ENCODE measurements at places on chromosomes 1 and 21. TPM values are rescaled to one million over a fixed set of nuclear protein-coding genes. Genes with fewer than 3 reads are reported as not detected.

GRCh38 chr1:46166521-46167462 lies 8.1 kb upstream of the TSPAN1 start:
- H3K4me1 ChIP-seq, result peaks cover 10% of the 10 kb centered on the region
- H3K27ac ChIP-seq, result no peak overlapping the region
- no peak for DNase-seq
- peak overlapping the region; percentile 59 for H3K4me3 ChIP-seq
- no peaks in the 10 kb centered on the region for H3K36me3 ChIP-seq
- H3K27me3 ChIP-seq, result peaks cover 39% of the 10 kb centered on the region

DNA sequence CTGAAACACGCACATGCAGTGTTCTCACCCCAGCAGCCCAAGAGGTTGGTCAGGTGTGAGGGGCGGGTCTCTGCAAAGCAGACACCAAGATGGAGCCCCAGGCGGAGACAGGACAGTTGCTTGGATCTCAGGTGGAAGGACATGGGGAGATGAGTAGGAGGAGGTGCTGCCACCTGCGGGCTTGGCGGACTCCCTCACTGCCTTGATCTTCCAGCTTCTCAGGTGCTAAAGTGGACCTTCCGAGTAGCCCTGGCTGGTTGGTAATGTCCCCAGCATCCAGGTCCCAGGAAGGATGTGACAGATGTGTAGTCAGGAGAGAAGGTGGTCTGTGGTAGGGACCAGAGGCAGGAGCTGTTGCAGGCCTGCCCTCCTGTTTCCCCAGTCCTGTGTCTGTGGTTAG lies 114.1 kb downstream of the AJAP1 start:
- no peak overlapping the region for H3K4me3 ChIP-seq
- no peak for DNase-seq
- peaks cover 4% of the 10 kb centered on the region for H3K27me3 ChIP-seq
- H3K27ac ChIP-seq, result no peak overlapping the region

DNA sequence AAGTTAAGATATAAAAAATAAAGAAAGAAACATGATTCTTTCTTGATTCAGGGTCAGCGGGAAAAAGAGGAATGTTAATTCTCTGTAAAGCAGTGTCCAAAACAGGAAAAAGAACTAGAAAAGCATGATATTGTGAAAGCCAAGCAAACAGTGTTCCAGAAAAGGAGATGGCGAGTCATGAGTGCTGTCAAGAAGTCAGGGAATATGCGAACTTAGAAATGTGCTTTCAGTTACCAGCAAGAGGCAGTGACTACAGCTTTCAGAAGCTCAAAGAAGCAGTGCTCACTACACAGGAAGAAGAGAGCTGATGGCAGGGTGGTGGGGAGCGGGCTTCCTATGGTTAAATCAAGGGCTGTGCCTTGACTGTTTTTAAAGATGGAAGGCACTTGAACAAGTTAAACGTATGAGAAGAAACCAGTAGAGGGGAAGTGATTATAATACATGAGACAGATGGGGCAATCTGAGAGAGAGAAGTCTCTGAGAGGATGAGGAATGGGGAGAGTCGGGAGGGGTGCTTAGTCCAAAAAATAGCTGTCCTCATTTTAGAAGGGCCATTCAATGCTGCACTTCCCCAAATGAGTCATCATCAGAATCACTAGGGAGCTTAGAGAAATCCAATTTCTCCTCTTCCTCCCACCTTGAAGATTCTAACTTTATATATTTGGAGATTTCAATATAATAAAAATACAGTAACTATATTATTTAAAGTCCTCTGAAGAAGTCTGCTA lies 90.4 kb downstream of the KCNK1 start:
- H3K36me3 ChIP-seq, result no peaks in the 10 kb centered on the region
- DNase-seq, result no peak
- H3K4me1 ChIP-seq, result peaks cover 45% of the 10 kb centered on the region
- peak overlapping the region; percentile 47 for H3K27ac ChIP-seq
- H3K4me3 ChIP-seq, result no peak overlapping the region

DNA sequence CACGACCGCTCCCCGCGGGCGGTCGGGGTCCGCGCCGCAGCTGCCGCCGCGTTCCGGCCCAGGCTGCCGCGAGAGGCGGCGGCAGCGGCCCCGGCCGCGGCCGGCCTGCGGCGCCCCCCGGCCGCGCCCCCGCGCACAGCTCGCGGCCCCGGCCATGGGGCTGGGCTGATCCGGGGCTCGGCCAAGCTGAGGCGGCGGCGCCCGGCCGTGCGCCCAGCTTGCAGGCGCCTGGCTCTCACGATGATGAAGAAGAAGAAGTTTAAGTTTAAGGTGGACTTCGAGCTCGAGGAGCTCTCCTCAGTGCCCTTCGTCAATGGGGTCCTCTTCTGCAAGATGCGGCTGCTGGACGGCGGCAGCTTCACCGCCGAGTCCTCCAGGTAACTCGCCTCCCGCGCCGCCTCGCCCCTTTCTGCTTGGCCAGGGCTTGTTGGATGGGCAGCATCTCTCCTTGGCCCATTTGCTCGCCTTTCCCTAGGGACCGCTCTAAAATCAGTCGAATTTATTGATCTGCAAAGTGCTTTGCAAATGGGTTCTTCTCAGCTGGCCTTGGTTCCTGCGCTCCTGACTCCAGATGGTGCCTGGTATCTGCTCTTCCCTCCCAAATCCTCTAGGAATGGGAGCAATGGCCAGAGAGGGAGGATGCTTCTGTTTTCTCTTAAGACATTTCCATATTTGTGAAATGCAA lies 431 bp downstream of the EEIG2 start:
- no peaks in the 10 kb centered on the region for H3K27me3 ChIP-seq
- peaks cover 12% of the 10 kb centered on the region for H3K4me1 ChIP-seq
- no peaks in the 10 kb centered on the region for H3K36me3 ChIP-seq
- peak overlapping the region; percentile 85 for H3K4me3 ChIP-seq

- H3K4me3 ChIP-seq, result no peak overlapping the region
- H3K27me3 ChIP-seq, result no peaks in the 10 kb centered on the region
- peaks cover 9% of the 10 kb centered on the region for H3K4me1 ChIP-seq
- no peak for DNase-seq
- no peak overlapping the region for H3K27ac ChIP-seq
Observed at GRCh38 chr21:29232530-29233255, 66.0 kb upstream of the BACH1 start.

DNA sequence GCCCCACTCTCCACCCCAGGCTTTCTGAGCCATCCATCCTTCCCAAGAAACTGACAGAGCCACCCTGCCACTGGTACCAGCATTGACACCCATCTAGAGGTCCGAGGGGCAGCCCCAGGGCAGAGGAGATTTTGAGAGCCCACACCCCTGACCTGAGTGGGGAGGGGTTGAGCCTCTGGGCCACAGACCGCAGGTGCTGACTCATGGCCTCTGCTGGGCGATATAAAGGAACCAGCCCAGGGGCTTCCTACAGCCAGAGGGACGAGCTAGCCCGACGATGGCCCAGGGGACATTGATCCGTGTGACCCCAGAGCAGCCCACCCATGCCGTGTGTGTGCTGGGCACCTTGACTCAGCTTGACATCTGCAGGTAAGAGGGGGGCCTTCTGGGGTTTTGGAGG lies at the start of gene PADI4:
PADI4 (plus strand) TSS at position 252 of the 400 bp plus-strand sequence; CDS start at position 278, 26 bp downstream.
- H3K36me3 ChIP-seq, result no peaks in the 10 kb centered on the region
- DNase-seq, result no peak
- H3K27me3 ChIP-seq, result peaks cover 3% of the 10 kb centered on the region
- H3K27ac ChIP-seq, result no peak within 1 kb of the TSS

DNA sequence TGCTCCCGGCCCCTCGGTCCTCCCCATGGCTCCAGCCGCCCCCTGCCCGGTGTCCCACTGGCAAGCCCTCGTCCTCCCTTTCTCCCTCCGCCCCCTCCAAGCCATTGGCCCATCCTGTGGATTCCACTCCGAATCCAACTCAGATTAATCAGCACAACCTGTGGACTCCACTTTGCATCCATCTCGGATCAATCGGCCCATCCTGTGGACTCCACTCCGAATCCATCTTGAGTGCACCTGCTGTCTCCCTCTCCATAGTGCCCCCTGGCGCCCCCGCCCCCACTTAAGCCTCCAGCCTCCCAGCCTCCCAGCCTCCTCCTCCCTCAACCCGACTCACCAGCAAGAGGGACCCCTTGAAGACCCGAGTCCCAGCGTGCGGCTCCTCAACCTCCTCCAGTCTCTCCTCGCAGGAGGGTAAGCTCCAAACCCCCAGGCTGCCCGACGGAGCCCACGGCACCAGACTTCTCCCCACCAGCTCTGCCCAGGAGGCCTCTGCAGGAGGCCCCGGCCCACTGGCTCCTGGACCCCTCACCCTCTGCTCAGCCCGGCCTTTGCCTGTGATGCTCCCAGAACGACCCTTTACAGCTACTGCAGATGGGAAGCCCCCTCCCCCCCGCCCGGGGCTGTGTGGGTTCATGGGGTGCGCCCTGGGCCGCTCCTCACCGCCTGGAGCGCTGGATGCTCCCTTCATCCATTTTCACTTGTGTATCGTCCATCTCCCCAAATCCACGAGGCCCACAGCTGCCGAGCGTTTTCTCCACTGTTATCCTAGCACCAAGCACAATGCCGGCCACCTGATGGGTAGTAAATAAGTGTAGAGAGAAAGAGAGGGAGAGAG lies 40.6 kb upstream of the TSPEAR start:
- no peak overlapping the region for H3K4me3 ChIP-seq
- peaks cover 10% of the 10 kb centered on the region for H3K27me3 ChIP-seq
- no peak for DNase-seq
- H3K27ac ChIP-seq, result no peak overlapping the region

DNA sequence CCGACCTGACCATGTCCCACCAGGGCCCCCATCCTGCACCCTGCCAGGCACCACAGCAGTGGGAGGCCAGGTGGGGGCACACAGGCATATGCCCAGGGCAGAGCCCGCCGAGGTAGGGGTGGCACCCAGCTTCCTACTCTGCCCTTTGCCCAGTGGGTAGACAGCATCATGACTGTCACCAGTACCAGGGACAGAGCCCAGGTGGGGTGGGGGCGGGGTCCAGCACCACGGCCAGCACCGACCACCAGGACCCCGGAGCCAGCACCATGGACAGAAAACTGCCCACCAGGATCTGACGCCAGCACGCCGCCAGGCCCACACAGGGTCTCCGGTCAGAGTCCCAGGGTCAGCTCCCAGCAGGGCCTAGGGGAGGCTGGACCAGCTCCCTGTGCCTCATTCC lies 3.8 kb downstream of the TAS1R3 start:
- DNase-seq, result no peak
- H3K27ac ChIP-seq, result no peak overlapping the region
- H3K27me3 ChIP-seq, result no peaks in the 10 kb centered on the region

- peaks cover 4% of the 10 kb centered on the region for H3K4me1 ChIP-seq
Observed at GRCh38 chr1:110229348-110230001, 19.4 kb downstream of the KCNC4 start.

DNA sequence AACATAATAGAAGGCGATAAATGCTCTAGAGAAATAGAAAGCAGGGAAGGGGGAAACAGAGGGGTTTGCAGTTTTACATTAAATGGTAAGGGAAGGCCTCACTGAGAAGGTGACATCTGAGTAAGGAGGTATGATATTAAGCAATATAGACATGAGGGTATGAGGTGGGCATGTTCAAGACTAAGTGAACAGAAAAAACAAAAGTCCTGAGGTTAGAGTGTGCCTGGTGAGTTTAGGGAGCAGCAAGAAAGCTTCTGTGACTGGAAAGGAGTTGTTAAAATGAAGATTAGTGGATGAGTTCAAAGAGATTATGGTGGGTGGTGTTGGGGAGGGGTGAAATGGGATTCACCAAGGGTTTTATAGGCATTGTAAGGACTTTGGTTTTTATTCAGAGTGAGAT lies 8.6 kb downstream of the RPRD2 start:
- DNase-seq, result no peak
- H3K4me3 ChIP-seq, result no peak overlapping the region
- H3K4me1 ChIP-seq, result peaks cover 44% of the 10 kb centered on the region
- H3K36me3 ChIP-seq, result no peaks in the 10 kb centered on the region
- H3K27ac ChIP-seq, result no peak overlapping the region

- peaks cover 35% of the 10 kb centered on the region for H3K4me1 ChIP-seq
- peak overlapping the region; percentile 67 for H3K27ac ChIP-seq
- H3K36me3 ChIP-seq, result no peaks in the 10 kb centered on the region
- no peak overlapping the region for H3K4me3 ChIP-seq
Observed at GRCh38 chr1:170586321-170587252, 54.6 kb downstream of the GORAB start.

DNA sequence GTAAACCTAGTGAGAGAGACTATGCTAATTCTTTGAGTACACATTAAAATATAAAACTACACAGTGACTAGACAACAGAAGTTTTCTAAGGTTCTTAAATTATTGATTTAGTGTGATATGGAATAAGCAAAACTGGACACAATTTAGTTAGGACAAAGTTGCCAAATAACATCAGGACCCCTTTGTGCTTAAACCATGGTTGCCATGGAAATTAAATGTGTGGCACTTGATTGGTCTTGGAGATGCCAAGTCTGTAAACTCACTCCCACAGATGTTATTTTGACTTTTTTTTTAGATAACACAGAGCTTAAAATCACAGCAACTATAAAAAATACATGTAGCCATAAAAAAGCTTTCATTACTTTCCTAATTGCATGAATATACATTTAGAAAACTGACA lies 234.6 kb downstream of the BRINP3 start:
- no peaks in the 10 kb centered on the region for H3K36me3 ChIP-seq
- H3K27ac ChIP-seq, result no peak overlapping the region
- no peak for DNase-seq
- H3K27me3 ChIP-seq, result peaks cover 2% of the 10 kb centered on the region

GRCh38 chr1:8136766-8137165 lies 110.7 kb upstream of the ERRFI1 start:
- H3K4me3 ChIP-seq, result no peak overlapping the region
- H3K4me1 ChIP-seq, result peaks cover 50% of the 10 kb centered on the region
- H3K27ac ChIP-seq, result peak overlapping the region; percentile 97
- no peak for DNase-seq
- no peaks in the 10 kb centered on the region for H3K27me3 ChIP-seq

DNA sequence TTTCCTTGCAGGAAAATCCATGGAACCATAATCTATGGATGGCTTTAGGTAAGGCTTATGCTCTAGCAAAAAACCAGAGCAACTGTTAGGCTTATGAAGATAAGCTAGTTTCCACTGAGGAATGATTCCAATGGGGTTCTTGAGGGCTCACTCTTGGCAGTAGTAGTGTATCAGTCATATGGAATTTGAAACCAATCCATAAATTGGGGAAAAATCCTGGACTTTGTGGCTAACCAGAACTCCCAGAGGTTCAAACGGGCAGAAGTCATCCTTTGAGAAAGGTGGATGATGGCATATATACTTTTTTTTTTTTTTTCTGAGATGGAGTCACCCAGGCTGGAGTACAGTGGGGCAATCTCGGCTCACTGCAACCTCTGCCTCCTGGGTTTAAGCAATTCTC lies 54.2 kb upstream of the ATF3 start:
- H3K27me3 ChIP-seq, result no peaks in the 10 kb centered on the region
- peaks cover 2% of the 10 kb centered on the region for H3K36me3 ChIP-seq
- peaks cover 8% of the 10 kb centered on the region for H3K4me1 ChIP-seq
- no peak overlapping the region for H3K27ac ChIP-seq
- H3K4me3 ChIP-seq, result no peak overlapping the region

The UMODL1 gene
- not detected for total RNA-seq

The BNIPL gene
- 4.2 TPM for total RNA-seq

The PLEKHN1 gene
- 34.4 TPM for total RNA-seq

The PER3 gene
- total RNA-seq, result 11.1 TPM

The PM20D1 gene
- total RNA-seq, result not detected

The KCNE2 gene
- total RNA-seq, result 0.92 TPM

The BRDT gene
- total RNA-seq, result not detected

The LIN28A gene
- not detected for total RNA-seq

The MSH4 gene
- 0.29 TPM for total RNA-seq

The CELA2A gene
- total RNA-seq, result not detected

Data from mesothelial cell of epicardium (in vitro differentiated cells).